Ecto neural progenitor cell (in vitro differentiated cells): ENCODE measurements at places on chromosomes 12 and 14.

GRCh38 chr12:22543246-22544037, 900 bp downstream of the C2CD5 start:
- DNase-seq = no peak

DNA sequence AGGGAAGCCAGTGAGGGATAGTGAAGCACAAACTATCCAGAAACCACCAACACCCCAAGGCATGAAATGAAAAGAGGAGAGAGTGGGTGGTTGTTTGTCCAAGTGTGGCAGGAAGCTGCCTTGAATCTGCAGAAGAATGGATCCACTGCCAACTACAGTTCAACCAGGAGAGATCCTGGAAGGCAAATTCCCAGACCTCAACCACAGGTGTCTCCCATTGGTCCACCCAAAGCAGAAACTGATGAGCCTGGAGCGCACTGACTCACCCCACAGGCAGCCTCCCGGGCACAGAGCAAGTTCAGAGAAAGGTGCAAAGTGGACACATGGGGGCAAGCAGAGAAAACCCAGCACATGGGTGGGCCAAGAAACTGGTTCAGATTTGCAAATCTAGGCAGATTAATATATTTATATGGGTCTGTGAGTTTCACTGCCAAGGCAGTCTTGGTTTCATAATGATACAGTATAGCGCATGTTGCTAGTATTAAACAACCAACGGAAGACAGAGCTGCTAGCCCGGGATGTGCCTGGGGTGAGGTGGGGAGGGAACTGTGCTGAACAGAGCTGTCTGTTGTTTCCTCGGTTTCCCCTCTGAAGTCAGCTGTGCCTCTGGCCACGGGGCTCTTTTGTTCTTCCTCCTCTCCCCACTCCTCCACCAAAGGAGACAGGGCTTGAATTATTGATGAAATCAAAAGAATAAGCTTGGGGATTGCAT, 416.2 kb upstream of the CCDC196 start:
- DNase-seq = no peak

DNA sequence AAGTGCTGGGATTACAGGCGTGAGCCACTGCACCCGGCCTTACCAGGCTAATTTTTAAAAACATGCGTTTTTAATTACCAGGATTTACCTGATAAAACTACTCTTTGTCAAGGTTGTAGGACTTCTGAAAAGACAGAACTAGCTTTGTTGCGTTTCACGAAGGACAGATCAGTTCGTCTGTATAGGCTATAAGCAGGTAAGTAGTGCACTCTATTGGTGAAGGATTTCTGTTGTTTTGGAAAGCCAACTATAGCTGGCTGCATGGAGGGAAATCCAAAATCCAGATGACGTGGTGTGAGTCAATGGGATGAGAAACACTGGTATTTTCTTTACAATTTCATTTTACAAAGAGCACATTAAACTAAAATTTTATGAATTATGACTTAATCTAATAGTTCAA, 14.6 kb downstream of the GNPNAT1 start:
- no peak for DNase-seq

DNA sequence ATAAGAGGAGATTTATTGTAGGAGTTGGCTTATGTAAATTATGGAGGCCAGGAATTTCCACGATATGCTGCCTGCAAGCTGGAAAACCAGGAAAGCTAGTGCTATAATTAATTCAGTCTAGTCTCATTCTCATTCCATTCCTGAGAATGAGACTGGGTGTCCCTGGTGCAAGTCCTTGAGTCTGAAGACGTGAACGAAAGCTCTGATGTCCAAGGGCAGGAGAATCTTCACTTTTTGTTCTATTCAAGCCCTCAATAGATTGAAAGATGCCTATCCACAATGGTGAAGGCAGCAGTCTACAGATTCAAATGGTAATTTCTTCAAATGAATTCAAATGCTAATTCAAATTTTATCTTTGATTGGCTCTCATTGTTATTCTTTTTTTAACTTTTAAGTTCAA, 851.1 kb upstream of the MGAT4C start:
- no peak for DNase-seq

DNA sequence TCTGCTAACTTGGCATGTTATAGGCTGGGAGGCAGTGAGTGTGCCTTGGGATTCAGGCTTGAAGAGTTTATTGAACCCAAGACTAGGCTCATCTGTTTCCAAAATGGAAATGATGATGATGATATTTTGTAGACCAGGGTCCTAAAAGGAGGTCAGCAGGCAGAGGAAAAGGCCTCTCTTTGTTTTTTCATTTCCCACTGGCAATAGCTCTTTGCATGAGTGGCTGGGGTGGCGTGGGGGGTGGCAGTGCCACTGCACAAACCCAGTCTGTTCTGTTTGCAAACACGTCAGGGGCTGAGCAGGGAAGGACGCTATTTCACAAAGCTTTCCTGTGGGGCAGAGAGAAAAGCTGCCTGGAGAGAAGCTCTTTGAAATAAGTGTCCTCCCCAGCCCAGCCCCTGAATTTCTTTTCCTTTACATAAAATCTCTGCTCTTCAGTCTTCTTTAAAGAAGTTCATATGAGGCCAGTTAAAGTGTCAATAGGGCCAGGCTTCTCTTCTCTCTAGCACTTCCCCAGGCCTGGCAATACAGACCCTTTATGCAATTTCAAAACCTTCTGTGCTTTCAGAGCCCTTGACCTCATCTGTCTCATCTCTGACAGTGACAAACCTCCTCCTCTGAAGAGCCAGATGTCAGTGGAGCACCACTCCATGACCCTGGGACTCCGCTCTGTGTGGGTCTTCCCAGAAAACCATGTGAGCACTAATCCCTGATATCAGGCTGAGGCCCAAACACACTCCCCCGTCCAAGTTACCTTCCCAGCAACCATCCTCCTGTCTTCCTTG, 72.8 kb downstream of the ZNF664 start:
- no peak for DNase-seq

DNA sequence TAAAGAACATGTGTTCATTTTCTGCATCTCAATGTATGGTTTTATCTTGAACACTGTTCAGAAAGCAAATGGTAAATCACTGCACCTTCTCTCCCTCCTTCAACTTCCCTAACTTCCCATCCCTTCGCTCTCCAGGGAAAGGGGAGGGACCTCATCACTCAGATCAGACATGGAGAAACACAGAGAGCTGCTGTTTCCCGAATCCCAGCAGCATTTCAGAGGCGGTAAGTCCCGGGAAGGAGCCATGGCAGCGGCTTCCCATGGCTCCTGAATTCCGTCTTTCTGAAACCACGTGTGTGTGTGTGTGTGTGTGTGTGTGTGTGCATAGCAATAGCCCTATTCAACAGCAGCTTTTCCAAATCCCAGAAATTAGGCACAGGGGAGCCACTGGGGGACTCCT, 125.4 kb upstream of the TMCC3 start:
- DNase-seq = no peak

GRCh38 chr14:55125403-55125802, 3.6 kb upstream of the LGALS3 start:
- no peak for DNase-seq

- no peak for DNase-seq
Measured at GRCh38 chr12:6626654-6627283, 9.0 kb downstream of the LPAR5 start.

- DNase-seq = no peak
Measured at GRCh38 chr14:90111895-90112534, 50.2 kb downstream of the KCNK13 start.

DNA sequence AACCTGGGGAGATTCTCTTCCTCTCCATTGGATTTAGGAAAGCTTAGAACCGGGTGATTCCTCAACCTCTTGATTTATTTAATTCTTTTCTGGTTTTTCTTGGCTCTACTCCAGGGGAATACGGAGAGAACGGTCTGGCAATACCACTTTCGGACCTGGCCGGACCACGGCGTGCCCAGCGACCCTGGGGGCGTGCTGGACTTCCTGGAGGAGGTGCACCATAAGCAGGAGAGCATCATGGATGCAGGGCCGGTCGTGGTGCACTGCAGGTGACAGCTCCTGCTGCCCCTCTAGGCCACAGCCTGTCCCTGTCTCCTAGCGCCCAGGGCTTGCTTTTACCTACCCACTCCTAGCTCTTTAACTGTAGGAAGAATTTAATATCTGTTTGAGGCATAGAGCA, 67.6 kb downstream of the PTPN11 start:
- no peak for DNase-seq

- no peak for DNase-seq
Measured at GRCh38 chr12:75554556-75554880, 43.1 kb upstream of the KRR1 start.

GRCh38 chr12:77323788-77324415, 258.5 kb upstream of the E2F7 start:
- no peak for DNase-seq

GRCh38 chr14:70468731-70469130, 16.8 kb downstream of the ADAM21 start:
- no peak for DNase-seq

DNA sequence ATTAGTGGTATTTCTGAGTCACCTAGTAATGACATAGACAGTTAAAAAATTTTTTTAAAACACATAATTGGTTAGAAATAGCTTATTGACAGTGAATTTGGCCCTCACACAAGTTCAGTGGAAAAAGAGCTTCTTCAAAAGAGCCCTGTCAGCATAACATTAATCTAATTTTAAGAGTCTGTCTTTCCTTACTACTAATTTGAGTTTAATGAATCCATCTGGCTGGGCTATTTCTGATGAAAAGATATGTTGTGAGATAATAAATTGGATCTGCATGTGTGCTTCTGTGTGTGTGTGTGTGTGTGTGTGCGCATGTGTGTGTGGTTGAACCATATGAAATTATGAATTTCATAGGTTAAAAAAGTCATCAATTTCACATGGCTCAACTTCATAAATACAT, 1045.2 kb downstream of the FLRT2 start:
- no peak for DNase-seq

- no peak for DNase-seq
Measured at GRCh38 chr12:14554281-14555007, 13.2 kb downstream of the PLBD1 start.

- no peak for DNase-seq
Measured at GRCh38 chr12:123384994-123385376, 1.1 kb downstream of the KMT5A start.

- DNase-seq = no peak
Measured at GRCh38 chr12:12461923-12462315, 100.7 kb downstream of the DUSP16 start.

GRCh38 chr14:56878766-56879165, 68.5 kb upstream of the OTX2 start:
- DNase-seq = no peak

- DNase-seq = no peak
Measured at GRCh38 chr12:16913832-16914490, 308.0 kb upstream of the LMO3 start.

DNA sequence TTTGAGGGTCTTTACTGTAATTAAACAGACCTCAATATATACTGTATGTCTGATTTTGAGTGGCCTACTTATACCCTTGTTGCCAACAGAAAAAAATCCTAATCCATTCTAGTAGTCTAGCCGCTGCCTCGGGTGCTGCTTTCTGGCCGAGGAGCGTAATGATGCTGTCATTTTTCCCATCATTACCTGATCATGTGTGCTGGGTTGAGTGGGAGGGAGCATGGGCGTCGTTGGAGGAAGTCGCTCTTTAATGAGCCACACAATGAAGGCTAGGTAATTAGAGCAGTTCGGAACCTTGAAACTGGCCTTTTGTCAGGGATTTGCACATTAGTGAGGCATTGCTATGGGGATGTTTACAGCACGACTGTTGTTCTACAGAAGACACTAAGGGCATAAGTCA, 76.1 kb upstream of the RFX4 start:
- DNase-seq = no peak

DNA sequence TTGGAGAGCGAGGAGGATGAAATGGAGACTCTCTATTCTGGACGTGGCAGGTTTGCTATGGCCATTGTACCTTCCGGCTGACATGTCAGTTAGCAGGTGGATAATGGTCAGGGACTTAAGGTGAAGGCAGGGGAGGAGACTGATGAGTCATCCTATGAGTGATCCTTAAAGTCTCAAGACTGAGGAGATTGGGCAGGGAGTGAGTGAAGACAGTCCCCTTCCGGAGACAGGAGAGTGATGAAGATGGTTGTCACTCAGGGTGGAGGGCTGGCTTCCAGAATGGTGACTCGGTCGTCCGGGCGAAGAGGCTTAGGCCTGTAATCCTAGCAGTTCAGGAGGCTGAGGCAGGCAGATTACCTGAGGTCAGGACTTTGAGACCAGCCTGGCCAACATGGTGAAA, 49.8 kb upstream of the CCDC63 start:
- no peak for DNase-seq

DNA sequence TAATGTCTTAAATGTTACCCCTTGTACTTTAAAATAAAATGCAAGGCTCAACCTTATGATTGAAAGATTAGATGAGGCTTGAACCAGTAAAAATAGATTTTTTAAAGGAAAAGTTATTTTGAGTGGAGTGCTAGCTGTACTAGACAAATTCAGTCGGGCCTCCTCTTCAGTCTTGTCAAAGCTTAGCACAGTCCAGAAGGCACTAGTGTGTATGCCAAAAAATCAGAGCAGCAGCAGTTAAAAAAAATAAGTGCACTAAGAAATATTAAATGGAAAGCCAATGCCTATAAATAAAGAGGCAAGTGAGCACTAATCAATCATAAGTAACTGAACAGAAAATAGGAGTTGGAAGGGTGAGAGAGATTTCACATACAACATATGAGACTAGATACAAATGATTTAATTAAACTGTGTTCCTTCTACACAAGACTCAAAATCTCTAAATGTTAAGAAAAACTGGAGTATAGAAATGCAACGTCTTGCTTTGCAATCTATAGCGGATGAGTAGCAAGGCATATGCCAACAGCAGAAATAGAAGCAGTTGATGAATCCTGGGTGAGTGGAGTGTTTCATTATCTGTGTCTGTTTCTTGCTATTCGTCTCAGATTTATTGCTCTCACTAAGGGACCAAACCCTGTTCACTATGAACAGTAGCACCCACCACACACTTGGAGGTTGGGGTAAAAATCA, 172.1 kb downstream of the ETNK1 start:
- DNase-seq = no peak

DNA sequence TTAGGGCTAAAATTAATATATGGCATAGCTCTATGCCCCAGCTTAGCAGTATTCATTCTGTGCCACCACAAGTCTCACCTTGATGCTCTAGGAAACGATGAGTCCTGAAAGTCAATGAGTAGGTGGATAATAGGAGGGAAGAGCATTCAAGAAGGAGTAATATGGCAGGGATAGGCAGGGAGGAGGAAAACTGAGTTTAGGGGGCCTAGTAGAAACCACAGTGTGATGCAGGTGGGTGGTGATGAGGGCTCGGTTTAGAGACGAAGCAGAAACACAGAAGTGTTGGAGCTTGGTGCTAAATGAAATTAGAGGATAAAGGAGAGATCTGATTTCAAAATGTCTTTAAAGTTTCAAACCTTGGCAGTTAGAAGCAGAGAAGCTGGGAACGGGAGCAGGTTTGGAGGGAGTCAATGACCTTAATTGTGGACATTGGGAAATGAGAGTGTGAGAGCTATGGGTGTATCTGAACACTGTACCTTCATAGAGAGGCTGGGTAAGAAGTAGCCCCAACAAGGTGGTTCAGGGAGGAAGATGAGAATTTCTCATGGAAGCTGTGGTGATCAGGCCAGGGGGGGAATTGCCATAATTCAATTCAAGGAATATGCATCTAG, 144.7 kb upstream of the CPSF6 start:
- no peak for DNase-seq

DNA sequence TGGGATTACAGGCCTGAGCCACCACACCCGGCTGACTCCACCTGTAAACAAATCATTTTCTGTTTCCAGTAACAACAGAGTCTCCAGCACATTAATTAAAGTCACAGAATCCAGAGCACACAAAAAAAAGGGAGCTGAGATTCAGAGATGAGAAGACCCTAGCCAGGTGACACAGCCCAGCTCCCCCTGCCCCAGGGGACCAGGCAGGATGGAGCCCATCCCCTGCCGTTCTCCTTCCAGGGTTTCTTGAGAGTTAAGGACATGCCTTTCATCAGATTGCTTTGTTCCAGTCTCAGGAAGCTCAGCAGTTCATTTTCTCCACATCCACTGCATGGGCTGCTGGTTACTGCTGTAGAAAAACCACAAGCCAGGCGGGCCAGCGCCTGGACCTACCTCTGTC, 81.2 kb downstream of the RIMBP2 start:
- no peak for DNase-seq
